Left lobe of liver (tissue), 2 donors: ENCODE measurements at places on chromosomes 5 and 9. TPM values are rescaled to one million over a fixed set of nuclear protein-coding genes. Genes with fewer than 3 reads are reported as not detected.

The ANKRD55 gene
- 0.75 TPM for total RNA-seq

The PRUNE2 gene
- total RNA-seq: 0.78 TPM

The IL5 gene
- not detected for total RNA-seq

The MORN5 gene
- total RNA-seq: not detected

The KLHL9 gene
- 6.2 TPM for total RNA-seq

The SLC27A6 gene
- 0.10 TPM for total RNA-seq

The INSL4 gene
- total RNA-seq: not detected

The CDKN2A gene
- 0.55 TPM for total RNA-seq

The SMIM33 gene
- not detected for total RNA-seq

The CPLANE1 gene
- total RNA-seq: 3.7 TPM

The AMBP gene
- total RNA-seq: 6,364 TPM

The GRIA1 gene
- not detected for total RNA-seq

The FAM221B gene
- total RNA-seq: not detected

The PCDHB16 gene
- total RNA-seq: 0.58 TPM

The TUSC1 gene
- total RNA-seq: 4.2 TPM

The FREM1 gene
- 0.86 TPM for total RNA-seq

The CTSV gene
- 0.15 TPM for total RNA-seq

The PCDHGC3 gene
- total RNA-seq: 8.5 TPM

The ADAMTS13 gene
- 21.4 TPM for total RNA-seq

The CERT1 gene
- 16.4 TPM for total RNA-seq

The TRIM36 gene
- total RNA-seq: 0.73 TPM

The ACTBL2 gene
- total RNA-seq: not detected

The DAB2 gene
- total RNA-seq: 7.6 TPM

The ADAMTS19 gene
- 0.23 TPM for total RNA-seq

The DAB2IP gene
- 27.3 TPM for total RNA-seq

The NSMF gene
- 23.0 TPM for total RNA-seq

The TMC1 gene
- 0.18 TPM for total RNA-seq

The ERCC8 gene
- 3.7 TPM for total RNA-seq

The F2RL2 gene
- 0.28 TPM for total RNA-seq

The PCDHB10 gene
- total RNA-seq: 0.28 TPM

The C5orf63 gene
- 4.2 TPM for total RNA-seq

The NEUROG1 gene
- total RNA-seq: not detected

The FNBP1 gene
- total RNA-seq: 12.7 TPM

The WDR5 gene
- total RNA-seq: 19.5 TPM

The SURF2 gene
- total RNA-seq: 9.0 TPM

The DRD1 gene
- total RNA-seq: 0.13 TPM

The UNC13B gene
- 21.4 TPM for total RNA-seq

The RANBP3L gene
- total RNA-seq: 3.3 TPM

The KCTD16 gene
- total RNA-seq: 0.05 TPM

The GARIN3 gene
- total RNA-seq: not detected

The MEGF10 gene
- total RNA-seq: 1.4 TPM

The NKD2 gene
- total RNA-seq: 1.6 TPM

The MYMK gene
- not detected for total RNA-seq

The NR2F1-AS1 gene
- total RNA-seq: 1.8 TPM

The PLPP7 gene
- 0.30 TPM for total RNA-seq

The ADAMTSL1 gene
- 1.9 TPM for total RNA-seq

The SOHLH1 gene
- total RNA-seq: not detected

The BHMT2 gene
- 374 TPM for total RNA-seq

The FGD3 gene
- total RNA-seq: 2.3 TPM

The SHOC1 gene
- not detected for total RNA-seq
